ENCODE measurements at places on chromosomes 5 and 9.

DNA sequence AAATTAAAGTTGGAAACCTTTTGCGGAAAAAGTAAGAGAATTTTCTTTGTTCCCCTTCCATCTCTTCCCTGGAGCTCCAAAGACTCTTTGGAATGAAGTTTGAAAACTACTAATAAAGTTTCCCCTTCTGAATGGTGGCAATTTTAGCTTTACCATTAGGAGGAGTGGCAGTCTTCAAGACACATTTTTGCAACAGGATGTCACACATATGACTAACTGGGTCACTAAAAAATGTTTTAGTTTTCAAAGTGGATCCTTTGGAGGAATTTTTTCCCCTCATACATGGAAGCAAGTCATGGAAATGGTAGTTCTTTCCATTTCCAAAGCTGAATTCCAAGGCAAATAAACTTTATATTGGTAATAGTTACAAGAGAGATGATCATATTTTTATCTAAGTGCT is 15.6 kb downstream of the FBXO4 start:
- no peak for DNase-seq

DNA sequence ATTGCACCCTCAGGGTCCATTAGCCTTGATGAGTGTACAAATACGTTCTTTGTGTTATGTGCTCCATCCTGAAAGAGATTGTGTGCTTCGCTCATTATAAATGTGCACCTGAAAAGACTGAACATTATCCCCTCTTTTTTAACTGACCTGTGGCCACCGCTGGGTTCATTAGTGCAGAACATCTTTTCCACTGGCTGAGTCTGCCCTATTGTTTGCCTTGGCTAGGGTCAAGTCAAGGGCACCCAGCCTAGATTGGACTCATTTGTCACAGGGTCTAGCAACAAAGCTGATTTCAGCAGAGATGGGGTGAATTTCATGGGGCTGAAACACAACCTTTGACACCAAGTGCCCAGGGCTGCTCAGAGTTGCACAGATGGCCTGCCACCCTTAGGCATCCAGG is 764.1 kb upstream of the ARRDC3 start:
- no peak for DNase-seq

GRCh38 chr9:115439641-115440040 is 321.7 kb upstream of the TNC start:
- no peak for DNase-seq

GRCh38 chr5:121954086-121954485 is 7.7 kb upstream of the SRFBP1 start:
- DNase-seq, result no peak

- no peak for DNase-seq
These were observed 182.4 kb upstream of the MVB12B start for GRCh38 chr9:126144196-126144595.

GRCh38 chr5:131974622-131974955 is 29.1 kb upstream of the MEIKIN start:
- no peak for DNase-seq

GRCh38 chr9:30140407-30140806 is 2244.0 kb upstream of the ACO1 start:
- no peak for DNase-seq

- no peak for DNase-seq
These were observed 272.2 kb upstream of the DMRT1 start for GRCh38 chr9:569296-569695.

DNA sequence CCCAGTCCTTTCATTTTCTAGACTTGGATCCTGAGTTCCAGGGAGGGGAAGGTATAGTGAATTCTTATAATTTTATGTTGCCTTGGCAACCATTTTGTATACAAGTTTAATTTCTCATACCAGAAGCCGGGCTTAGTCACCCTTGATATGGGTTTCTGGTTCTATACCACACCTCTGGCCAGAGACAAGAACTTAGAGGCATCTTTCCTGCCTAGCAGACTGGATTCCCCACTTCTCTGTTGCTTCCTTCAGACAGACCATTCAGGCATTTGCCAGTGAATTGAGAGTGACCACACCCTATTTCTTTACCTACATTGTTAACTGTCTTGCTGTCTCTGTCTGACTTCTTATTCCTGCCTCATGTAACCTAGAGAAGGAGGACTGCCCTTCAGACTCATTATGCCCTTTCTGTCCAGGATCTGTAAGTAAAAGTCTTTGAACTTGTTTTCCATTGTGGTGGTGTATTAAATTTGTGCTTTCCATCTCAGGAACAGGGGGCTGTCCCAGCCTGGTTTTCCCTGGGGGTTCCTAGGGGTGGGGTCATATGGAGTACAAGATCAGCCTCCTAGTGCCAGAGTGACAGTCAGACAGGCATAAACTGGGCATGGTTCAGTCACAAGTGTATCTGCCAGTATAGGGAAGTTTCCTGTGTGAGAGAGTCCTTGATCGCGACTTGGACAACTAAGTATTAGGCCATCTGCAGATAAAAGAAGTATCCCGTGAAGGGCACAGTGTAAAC is 27.4 kb downstream of the TNFSF8 start:
- no peak for DNase-seq

- no peak for DNase-seq
These were observed 114.3 kb upstream of the IL12B start for GRCh38 chr5:159444441-159445082.
